ENCODE measurements at places on chromosomes 16 and 17.

DNA sequence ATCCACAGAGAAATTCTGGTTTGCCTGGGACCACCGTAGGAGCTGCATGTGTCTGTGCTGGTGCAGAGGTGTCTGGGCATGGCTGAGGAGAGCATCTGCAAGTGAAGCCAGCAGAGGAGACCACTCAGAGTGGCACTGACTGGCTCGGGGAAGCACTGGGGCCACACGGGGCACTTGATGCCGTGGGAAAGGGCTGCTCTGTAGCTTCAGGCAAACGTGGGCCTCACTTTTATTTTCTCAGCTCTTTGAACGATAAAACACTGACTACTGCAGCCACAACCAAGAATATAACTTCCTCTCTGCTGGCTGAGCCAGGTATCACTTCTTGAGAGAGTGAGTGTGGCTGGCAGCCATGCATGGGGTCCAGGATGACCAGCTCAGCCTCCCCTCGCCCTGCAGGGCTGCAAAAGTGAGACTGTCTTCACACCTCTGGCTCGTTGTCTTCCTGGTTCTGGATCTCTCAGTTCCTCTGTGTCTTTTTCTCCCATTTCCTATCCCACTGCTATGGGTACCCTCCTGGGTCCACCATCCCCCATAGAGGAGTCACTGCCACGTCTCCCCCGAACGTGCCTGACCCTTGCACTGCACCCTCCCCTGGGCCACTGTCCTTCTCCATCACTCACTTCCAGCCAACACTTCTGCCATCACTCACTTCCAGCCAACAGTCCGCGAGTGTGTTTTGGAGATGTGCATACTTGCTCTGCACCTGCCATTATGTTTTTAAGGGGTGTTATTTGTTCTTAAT is 201.4 kb upstream of the CHMP6 start:
- no peak for DNase-seq

DNA sequence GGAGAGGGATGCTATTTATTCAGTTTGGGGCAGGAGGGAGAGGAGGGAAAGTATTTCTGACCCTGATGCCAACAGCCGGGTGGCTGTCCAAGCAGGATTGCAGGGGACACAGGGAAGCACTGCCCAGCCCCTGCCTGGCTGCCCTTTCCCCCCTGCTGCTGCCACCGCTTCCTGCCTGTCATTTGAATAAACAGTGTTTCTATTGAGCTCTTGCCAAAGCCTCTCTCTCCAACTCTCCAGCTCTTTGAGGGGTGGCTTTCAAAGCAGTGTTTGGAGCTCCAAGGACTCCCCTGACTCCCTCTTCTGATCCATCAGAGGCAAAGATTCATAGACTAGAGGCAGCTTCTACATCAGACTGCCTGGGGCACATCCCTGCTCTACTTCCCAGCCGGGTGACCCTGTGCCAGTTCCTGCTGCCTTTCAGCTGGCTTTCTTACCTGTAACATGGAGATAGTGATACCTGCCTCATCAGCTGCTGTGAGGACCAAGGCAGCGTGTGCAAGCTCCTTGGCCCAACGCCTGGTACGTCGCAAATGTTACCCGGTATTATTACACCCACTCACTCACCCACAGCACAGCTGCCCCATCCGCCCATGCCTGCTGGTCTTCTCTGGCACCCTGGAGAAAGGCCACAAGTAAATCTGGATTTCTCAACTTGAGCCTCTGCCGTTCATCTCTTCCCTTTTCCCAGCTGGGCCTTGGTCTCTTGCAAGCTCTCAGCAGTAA is 9.5 kb downstream of the PROCA1 start:
- DNase-seq = no peak

DNA sequence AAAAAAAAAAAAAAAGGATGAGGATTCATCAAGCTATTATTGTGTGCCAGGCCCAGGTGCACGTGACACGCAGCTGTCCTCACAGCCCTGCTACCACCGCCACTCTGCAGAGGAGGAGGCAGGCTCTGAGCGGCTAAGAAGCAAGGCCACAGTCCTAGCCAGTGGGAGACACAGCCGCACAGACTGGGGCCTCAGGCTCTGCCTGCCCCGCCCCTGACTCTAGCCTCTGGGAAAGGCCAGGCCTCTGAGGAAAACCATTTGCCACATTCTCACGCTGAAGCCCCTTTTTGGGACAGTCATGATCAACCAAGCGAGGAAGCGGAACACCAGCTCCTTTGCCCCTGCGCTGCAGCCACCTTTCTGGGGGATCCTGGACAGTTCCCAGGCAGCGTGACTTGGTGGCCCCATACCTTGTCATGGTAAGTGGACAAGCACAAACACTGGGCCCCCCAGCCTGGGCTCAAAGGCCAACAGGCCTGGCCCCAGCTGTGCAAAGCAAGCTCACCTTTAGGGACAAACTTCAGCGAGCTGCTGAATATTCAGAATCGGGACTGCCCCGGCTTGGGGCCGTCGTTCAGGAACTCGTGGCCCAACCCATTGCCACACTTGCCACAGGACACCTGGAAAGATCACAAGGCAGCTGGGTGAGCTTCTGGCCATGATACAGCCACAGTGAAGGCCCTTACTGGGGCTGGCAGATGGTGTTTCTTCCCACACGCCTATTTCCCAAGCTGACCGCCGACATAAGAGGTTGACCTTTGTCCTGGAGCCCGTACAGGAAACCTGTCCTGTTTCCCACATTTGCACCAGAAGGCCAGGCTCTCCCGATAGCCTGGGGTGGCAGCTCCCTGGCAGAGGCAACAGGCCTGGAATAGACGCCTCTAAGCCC is 2.5 kb downstream of the MSRB1 start:
- DNase-seq = no peak

DNA sequence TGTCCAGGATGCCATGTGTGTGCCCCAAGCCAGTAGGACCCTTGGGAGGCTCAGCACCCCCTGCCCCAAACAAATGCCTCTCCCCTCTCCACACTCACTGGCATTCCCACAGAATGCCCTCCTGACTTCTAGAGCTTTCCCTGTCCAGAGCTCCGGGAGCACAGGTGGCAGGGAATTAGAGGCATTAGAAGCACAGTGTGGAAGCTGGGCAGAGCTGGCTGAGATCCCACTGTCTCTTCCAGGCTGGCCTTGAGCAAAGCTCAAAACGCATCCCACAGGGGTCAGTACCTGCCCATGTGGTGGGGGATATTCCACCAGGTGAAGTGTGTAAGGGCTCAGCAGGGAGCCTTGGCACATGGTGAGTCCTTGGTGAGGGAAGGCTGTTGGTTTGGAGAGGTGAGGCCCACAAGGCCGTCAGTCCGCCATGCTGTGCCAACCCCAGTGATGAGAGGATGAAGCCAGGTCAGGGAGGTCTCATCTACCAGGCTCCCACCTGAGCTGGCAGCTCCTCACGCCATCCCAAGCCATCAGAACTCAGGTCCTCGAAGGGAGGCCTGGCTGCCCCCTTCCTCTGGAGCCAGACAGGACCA is 18.1 kb downstream of the ENDOV start:
- no peak for DNase-seq

- DNase-seq = no peak
Observed at GRCh38 chr16:4077174-4077649, 39.0 kb downstream of the ADCY9 start.

DNA sequence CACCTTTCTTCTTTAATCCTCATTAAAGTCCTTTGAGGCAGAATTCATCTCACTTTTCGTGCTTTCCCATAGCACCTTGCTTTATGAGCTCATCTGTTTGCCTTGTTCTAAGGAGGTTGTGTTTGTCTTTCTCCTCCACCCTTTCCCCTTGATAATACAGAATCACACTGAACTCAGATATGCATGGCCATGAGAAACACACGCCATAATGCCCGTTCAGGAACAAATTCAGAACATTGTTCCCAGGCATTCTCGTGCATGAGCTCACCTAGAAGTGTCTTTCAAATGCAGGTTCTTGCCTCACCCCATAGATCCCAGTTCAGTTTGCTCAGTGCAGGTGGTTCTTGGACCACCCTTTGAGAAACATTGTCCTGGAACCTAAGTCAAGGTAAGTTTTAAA is 71.1 kb downstream of the TMEM114 start:
- DNase-seq = no peak

GRCh38 chr16:54052271-54052670 is 234.3 kb downstream of the IRX3 start:
- no peak for DNase-seq

DNA sequence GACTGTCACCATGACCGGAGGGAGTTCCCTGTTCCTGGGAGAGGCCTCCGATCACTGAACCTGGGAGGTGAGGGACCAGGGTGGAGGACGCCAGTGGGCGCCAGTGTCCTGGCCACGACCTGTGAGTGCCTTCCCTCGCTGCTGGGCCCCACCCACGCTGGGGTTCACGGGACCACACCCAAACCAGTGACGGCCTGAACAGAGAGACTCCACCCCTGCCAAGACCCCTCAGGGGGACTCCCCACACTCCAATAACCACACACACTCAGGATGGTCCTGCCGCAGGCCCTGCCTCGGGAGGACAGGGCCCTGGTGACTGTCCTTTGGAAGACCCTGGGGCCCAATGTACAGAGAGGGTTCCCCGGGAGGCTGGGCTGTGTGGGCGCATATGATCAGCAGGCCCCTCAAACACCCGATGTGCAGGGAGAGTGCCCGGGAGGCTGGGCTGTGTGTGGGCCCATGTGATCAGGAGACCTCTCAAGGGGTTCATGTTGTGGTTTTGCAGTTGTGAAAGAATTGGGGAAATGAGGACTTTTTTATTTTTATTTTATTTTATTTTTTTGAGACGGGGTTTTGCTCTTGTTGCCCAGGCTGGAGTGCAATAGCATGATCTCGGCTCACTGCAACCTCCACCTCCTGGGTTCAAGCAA is 26.6 kb downstream of the TPSD1 start:
- DNase-seq = no peak

DNA sequence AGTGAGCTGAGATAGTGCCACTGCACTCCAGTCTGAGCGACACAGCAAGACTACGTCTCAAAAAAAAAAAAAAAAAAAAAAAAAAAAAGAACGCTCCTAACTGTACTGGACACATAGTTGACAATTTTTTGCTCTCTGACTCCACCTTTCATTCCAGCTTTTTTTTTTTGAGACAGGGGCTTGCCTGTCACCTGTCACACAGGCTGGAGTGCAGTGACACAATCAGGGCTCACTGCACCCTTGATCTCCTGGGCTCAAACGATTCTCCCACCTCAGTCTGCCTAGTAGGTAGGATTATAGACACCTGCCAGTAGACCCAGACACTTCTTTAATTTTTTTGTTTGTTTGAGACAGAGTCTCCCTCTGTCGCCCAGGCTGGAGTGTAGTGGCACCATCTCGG is 2.6 kb upstream of the CRLF3 start:
- no peak for DNase-seq

GRCh38 chr16:10964891-10965326 is 20.5 kb downstream of the CLEC16A start:
- DNase-seq = peak; percentile 53

GRCh38 chr17:56881685-56882295 is 32.1 kb downstream of the TRIM25 start:
- no peak for DNase-seq

DNA sequence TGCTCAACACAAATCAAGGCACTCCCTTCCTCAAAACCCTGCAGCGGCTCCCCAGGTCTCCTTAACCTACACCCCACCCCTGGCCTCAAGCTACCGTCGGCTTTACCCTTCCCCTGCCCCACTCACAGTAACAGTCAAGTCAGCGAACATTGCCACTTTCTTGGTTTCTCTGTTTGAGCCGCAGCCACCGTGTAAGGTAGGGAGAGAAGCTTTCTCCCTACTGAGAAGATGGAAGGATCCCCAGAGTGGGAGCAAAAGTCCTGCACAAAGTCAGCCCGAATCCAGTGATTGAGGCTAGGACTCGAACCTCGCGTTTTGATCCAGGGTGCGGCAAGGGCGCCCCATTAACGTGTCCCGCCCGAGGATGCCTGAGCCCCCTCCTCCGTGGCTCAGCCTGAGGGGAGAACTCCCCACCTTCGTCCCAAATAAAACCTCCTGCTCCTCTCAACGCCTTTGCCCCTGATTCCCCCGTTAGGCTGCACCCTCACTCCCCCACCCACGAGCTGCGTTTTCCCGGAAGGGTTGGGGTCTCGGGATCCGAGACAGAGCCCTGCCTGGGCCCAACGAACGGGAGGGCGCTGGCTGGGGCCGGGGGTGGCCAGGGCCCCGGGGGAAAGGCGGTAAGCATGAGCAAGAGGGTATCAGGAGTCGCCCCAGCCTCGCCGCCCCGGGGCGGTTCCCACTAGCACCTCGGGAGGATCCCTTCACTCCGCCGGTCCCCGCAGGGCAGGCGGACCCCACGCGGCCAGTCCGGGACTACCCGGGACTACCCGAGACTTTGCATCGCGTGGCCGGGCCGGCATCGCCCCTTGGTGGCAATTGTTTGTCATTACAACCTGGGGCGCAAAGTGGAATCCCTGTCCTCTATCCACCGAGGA is 9.9 kb upstream of the NAGS start:
- DNase-seq = peak; percentile 45

- no peak for DNase-seq
Observed at GRCh38 chr17:8829036-8829941, 30.1 kb upstream of the MFSD6L start.

- DNase-seq = no peak
Observed at GRCh38 chr16:66503030-66503429, 46.9 kb downstream of the TK2 start.

DNA sequence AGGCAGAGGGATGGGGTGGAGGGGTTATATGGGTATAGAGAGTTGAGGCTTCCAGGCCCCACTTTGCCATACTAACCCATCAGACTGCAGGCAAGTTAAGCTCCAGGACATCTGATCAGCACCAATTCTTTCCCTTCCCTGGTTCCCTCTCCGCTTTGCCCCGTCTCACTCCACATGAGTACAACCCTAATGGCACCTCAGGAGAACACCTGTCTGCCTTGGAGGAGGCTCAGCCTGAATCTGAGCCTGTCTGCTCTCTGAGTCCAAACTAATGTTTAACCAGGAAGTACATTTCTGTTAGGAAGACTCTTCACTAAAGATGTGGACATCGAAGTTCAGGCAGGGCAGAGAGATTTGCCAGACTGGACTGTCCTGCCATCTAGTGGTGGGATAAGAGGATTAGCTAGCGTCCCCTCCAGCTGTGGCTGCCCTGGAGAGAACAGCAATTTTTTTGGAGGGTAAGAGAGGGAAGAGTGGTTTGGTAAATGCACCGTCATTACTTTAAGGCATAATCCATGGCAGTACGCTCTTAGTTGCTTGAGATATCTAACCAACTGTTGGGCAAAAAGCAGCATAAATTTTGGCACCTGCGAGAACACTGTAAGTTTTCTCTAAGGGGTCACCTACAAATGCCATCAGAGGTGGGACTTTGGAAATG is 29.2 kb upstream of the LRRC75A start:
- DNase-seq = peak; percentile 45

GRCh38 chr16:48959204-48959603 is 322.4 kb downstream of the CBLN1 start:
- DNase-seq = no peak

- no peak for DNase-seq
Observed at GRCh38 chr17:7330638-7331015, 1.5 kb upstream of the NEURL4 start.

- no peak for DNase-seq
Observed at GRCh38 chr17:49456183-49456965, 38.7 kb upstream of the NGFR start.

GRCh38 chr17:56708220-56708558 is 114.7 kb downstream of the NOG start:
- DNase-seq = no peak

- DNase-seq = no peak
Observed at GRCh38 chr16:17380613-17381012, 90.1 kb downstream of the XYLT1 start.
